RPMI8226 (cell line): ENCODE measurements at places on chromosomes 6 and 20.
A peak's percentile ranks its signal among the peaks of the same experiment; 100 is the strongest.

DNA sequence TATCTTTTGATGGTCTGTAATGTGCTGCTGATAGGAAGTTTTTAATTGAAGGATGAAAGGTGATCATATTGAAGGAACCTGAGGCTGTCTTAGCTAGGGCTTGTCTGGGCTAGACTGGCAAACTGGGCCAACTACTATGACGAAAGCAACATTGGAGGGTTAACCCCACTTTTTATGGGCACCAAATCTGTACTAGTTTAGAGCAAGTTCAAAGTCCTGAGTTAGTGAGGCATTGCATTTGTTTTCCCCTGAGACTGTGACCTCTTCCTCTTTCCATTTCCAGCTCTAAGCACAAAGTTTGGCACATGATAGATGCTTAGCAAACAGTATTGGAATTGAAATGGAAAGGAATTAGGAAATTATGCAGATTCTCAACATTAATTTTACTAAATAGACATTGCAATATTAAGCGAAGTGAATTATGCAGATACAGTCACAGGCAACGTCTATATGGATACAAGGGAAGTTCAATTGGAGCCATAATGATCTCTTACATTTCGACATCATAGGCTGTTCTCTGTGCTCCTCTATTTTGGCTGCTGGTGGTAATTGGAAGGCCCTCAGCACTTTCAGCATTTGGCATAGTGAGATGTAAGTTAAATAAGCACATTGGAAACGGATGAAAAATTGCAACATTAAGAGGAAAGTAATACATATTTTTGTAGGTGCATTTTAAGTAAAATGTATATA is 22.2 kb downstream of the CEP57L1 start:
- DNase-seq: no peak

DNA sequence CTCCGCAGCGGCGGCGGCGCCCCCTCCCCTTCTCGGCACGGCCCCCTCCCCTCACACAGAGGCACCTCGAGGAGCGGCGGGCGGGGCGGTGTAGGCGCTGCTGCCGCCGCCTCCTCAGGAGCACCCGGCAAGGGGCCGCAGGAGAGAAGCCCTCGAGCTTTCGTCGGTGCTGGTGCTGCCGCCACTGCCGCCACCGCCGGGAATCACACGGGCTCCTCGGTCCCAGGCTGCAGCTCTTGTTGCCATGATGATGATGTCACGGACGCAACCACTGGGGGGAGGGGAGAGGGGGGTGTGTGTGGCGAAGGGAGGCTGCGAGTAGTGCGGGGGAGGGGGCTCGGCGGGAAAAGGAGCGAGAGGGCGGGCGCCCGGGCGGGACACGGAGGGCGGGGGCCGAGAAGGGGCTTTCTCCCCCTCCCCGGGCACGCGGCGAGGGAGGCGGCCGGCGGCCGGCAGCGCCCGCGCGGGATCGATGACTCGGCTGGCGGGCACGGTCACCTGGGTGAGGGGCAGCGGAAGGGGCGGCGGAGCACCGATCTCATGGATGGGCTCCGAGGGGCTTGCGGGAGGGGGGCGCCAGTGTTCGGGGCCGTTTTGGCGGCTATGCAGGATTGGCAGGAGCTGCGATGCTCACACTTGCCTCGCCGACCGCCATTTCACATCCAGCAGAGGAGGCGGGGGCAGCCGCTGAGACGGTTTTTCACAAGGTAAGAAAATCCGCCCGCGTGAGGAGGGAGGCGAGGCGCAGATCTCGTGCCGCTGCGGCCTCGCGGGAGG is at the start of gene REV3L:
Gene REV3L (minus strand): TSS at position 260 of the 777 bp plus-strand sequence. CDS start 330 bp downstream, outside the sequence.
- peak; percentile 85 for DNase-seq

GRCh38 chr6:139442188-139442671 is 67.8 kb upstream of the CITED2 start:
- no peak for DNase-seq

- no peak for DNase-seq
Measured at GRCh38 chr6:35178932-35179832, 34.6 kb upstream of the SCUBE3 start.

DNA sequence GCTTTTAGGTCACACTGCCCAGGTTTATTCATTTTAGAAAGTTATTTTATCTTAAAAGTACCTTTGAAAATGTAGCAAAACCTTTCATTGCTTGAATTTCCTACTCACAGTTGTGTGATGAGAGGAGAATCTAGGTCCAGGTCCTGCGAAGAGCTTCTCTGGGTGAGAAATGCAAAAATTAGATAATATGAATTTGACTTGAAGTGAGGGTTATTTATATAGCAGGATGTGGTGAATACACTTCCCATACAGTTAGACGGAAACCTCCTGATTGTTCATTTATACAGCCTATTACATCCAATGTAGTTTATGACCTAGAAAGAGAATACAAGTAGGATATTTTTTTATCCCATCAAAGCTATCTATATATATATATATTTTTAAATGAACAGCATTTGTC is 30.5 kb downstream of the CDKAL1 start:
- DNase-seq: no peak

- no peak for DNase-seq
Measured at GRCh38 chr6:53293691-53294090, 55.1 kb downstream of the ELOVL5 start.

- DNase-seq: no peak
Measured at GRCh38 chr20:44946271-44946852, 13.8 kb downstream of the TOMM34 start.

DNA sequence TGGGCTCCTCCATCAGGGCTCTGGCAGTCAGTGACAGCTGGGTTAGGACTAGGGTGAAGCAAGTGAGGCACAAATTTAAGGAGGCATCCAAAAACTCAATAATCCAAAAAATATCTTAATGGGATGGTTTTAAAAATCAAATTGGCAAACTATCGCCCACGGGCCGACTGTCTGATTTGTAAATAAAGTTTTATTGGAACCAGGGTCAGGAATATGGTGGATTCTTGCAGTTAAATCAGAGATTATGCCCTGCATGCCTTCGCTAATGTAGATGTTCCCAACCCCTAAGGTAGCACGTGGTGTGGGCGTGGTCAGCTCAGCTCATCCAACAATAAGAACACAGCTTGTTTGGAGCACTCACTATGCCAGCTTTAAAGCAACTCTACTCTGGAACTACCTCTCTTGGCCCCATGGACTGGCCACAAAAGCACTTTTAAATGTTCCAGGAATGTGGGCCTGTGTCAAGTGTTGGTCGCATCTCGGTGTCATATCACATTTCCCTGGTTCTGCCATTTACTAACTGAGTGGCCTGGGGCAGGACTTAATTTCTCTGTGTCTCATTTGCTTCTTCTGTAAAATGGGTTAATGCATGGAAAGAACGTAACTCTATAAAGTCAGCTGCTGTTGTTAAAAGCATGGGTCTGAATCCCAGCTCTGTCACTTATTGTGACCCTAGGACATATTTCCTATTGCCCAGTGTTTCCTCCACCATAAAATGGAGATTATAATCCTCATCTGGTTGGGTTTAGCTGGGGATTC is 7.0 kb downstream of the TP53RK start:
- DNase-seq: no peak

- DNase-seq: no peak
Measured at GRCh38 chr6:134908906-134909516, 40.9 kb downstream of the ALDH8A1 start.

- DNase-seq: peak; percentile 82
Measured at GRCh38 chr20:38165089-38165965, at the start of gene TGM2. TGM2 (minus strand) TSS chr20:38165270; CDS start chr20:38165198, 72 bp downstream.

DNA sequence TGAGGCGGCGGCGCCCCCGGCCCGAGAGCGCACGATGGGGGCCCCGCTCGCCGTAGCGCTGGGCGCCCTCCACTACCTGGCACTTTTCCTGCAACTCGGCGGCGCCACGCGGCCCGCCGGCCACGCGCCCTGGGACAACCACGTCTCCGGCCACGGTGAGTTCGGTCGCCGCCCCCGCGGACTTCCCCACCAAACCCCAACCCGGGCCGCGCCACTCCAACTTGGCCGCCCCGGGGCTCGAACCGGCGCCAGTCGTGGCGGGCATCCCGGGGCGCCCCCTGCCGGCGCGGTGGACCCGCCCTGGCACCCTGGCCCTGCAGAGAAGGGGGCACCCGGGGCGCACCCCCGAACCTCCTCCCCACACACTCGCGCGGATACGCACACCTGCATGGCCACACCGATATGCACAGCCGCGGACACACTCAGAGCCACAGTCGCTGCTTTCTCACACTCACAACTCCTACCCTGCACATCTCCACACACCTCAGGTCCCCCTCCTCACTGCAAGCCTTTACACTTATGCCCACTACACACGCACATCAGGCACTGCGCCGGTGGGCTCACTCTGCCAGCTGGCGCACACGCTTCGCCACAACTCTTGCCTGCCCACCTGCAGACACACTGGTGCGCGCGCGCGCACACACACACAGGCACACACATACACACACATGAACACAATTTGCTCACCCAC is 535 bp downstream of the VSTM2L start:
- DNase-seq: no peak

GRCh38 chr20:50175938-50176933 is 14.4 kb upstream of the CEBPB start:
- DNase-seq: no peak

GRCh38 chr20:703006-703405 is 27.4 kb upstream of the SCRT2 start:
- DNase-seq: no peak

DNA sequence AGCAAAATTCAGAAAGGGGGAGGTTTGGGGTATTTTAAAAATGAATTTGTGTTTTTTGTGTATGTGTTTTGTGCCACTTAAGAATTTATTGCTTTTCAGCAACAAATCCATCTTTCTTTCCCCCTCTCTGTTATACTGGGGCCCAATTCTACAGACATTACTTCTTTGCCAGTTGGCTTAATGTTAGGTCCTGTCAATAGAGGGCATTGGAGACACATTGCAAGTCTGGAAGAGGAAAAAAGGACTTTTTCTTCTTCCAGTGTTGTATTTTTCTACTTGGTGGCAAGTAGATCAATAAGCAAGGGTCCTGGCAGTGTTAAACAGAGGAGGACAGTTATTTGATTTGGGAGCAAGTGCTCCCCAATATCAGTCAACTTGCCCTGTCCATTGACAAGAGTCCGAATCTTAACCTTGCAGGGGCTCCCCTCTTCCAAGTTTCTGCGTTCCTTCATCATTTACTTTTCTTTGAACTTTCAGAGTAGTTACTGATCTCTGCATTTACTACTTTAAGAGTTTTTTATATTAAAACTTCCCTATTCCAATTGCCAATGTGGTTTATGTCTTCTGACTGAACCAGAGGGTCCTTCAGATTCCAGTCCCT is 23.4 kb downstream of the SCML4 start:
- DNase-seq: no peak

DNA sequence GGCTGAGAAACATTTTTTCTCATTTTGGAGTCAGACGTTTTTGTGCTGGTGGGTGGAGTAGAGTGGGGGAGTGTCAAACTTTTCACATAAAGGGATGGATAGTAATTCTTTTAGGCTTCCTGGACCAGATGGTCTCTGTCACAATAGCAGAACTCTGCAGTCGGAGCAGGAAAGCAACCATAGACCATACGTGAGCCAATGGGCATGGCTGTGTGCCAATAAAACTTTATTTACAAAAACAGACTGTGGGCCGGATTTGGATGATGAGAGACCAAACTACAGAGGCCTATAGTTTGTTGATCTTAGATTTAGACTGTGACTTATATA is 70.8 kb upstream of the SLC22A23 start:
- DNase-seq: no peak

GRCh38 chr6:139879823-139880356 is 505.4 kb upstream of the CITED2 start:
- DNase-seq: no peak

DNA sequence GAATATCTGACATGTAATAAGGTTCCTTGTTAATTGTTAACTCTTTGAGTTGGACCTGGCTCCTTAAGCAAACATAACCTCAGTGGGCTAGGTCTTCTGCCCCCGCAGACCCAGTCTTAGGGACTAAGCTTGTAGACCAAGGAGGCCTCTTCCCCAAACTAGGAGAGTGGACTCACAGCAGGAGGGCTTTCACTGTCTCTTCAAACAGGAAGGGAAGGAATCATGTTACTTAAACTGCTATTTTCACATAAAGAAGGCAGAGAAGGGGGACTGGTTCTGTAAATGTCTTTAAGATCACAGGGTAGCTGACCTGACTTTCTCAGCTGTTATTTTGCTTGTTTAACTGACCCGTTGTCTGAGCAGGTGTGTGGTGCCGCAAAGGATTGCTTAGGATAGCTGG is 34.9 kb upstream of the PRDM1 start:
- DNase-seq: no peak

GRCh38 chr20:59333260-59333845 is 32.9 kb downstream of the EDN3 start:
- DNase-seq: no peak

GRCh38 chr6:166579237-166579850 is 7.1 kb downstream of the RAMACL start:
- peak; percentile 20 for DNase-seq
